ENCODE measurements at places on chromosomes 5 and 9. TPM values are rescaled to one million over a fixed set of nuclear protein-coding genes. Genes with fewer than 3 reads are reported as not detected.

DNA sequence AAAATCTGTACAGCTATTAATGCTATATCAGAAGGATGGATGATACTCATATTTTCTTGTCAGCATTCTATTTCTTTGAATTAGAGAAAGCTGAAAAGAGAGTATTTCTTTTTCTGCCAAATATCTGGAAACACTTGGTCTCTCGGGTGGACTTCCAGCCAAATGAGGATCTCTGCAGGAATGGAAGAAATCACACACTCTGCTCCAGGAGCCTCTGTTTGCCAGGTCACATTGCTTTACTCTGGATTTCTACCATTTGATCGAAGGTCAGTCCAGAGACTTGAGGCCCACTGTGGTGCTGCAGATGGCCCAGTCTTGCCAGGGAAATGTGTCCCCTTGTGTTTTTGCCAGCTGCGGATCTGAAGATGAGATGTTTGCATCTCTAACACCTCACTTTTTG lies 154.1 kb downstream of the PCSK1 start:
- DNase-seq: no peak

DNA sequence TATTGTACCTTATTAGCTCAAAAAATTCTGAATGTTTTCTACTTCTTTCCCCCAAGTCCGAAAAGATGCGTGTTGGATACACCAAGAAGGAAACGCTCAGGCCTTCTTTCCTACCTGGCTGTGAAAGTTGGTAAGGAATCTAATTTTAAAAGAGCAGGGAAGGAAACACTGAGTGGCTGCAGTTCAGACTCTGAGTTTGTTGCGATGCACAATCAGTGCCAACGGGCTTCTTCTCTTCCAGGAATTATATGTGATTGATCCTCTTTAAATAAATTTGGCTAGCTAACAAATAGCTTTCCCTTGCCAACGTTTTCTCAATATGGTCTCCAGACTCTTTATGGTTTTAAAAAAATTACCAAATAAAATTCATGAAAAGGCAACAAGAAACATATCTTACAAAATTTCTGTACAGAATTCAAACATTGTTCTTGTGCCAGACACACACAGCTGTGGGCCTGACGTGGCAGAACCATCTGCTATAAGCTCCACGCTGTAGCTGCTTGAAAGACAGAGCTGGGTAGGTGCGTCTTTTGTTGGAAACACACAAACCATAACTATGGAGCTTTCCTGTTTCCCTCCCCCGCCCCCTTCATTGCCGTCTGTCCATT lies 493.1 kb downstream of the ZNF608 start:
- no peak for DNase-seq

- no peak for DNase-seq
Measured at GRCh38 chr5:10681731-10682679, 79.0 kb downstream of the DAP start.

DNA sequence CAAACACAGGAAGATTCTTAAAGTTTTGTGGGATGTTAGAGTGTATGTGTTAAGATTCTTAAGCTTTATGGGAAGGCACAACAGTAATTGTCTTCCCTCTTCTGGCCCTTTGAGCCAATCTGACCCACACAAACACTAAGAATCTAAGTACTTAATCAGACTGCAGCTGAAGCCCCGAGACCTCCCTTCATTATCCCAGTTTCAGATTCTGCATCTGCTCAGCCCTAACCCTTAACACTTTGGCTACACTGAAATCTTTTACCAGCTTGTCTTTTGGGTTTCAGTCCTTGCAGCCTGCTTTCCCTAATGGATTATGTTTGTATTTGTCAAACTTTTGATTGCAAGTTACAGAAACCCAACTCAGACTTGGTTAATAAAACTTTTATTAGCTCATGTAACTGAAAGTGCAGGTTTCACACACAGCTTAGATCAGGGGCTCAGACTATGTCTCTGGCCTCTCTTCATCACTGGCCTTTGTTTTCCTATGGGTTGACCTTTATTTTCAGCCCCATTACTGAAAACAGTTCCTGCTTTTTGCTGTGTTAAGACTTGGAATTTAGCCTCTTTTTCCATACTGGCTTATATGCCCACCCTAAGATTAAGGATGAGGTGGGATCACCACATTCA lies 71.5 kb downstream of the COX7C start:
- no peak for DNase-seq

DNA sequence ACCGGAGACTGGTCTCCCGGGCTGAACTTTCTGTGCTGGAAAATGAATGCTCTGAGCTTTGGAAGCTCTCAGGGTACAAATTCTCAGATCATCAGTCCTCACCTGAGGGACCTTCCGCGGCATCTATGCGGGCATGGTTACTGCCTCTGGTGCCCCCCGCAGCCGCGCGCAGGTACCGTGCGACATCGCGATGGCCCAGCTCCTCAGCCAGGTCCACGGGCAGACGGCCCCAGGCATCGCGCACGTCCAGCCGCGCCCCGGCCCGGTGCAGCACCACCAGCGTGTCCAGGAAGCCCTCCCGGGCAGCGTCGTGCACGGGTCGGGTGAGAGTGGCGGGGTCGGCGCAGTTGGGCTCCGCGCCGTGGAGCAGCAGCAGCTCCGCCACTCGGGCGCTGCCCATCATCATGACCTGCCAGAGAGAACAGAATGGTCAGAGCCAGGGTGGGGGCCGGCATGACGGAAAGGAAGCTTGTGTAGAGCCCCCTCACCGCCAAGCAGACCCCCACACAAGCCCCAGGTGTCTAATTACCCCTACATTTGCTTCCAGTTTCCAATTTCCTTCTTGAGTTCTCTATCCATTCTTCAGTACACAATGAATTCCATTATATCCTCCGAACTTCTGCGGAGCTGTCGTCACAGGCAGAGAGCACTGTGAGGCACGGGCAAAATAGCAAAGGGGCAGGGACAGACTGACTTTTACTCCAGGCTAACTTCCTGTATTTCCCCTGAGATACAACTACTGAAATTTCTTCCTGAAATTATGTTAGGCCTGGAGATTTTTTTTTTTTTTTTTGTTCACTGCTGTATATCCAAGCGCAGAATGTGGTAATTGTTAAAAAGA lies 23.2 kb downstream of the CDKN2A start:
- DNase-seq: peak; percentile 8

The ZNF354B gene
- 10.8 TPM for total RNA-seq

All from activated CD4-positive, alpha-beta T cell treated with anti-CD3 and anti-CD28 coated beads for 36 hours (primary cell).